ENCODE measurements at places on chromosomes 7 and 10.
A peak's percentile ranks its signal among the peaks of the same experiment; 100 is the strongest.

GRCh38 chr7:101586078-101586905 lies 42.8 kb downstream of the MYL10 start:
- no peak for DNase-seq

DNA sequence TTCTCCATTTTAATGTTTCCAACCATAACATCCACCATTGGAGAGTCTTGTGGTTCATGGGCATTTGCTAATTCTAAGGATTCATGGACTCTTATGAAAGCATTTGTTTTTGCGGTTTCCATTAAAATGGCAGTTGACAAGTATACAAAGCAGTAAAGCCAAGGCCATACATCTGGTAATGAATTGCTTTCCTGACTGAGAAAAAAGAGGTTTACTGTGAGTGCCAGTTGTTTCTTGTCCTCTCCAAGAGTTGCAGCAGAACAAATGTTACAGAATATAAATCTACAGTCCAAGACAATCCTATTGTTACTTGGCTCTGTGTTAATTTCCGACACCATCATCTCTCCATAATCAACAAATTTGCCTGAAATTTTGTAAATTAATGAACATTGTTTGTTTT lies 261.3 kb downstream of the SORCS1 start:
- DNase-seq, result no peak

DNA sequence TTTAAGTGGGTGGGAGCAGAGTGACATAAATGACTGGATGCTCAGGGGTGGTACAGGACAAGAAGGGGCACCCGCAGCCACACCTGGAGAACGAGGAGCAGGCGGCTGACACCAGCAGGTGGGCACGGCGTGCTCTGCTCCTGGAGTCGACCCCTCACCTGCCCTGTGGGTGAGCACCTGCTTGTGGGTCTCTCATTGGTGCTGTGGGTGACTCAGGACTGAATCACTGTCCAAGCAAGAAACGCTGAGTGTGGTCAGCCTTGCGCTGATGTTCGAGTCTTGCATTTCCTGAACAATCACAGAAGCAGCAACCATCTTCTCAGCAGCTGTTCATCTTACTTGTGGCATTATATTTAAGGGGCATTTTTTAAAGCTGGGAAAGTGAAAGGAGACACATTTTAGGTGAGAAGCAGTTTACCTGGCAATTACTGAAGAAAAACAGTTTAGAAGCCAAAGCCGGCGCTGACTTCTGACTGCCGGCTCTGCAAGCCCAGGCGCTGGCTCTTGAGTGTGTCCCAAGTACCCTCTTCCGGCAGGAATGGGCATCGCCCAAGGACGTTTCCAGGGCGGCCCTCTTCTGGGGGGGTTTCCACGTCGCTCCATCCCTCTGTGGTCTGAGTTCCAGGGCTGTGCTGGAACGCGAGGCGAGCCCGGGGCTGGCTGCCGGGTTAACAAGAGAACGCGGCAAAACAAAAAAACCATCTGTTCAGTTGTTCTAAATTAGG lies 145.2 kb upstream of the PFKP start:
- no peak for DNase-seq

DNA sequence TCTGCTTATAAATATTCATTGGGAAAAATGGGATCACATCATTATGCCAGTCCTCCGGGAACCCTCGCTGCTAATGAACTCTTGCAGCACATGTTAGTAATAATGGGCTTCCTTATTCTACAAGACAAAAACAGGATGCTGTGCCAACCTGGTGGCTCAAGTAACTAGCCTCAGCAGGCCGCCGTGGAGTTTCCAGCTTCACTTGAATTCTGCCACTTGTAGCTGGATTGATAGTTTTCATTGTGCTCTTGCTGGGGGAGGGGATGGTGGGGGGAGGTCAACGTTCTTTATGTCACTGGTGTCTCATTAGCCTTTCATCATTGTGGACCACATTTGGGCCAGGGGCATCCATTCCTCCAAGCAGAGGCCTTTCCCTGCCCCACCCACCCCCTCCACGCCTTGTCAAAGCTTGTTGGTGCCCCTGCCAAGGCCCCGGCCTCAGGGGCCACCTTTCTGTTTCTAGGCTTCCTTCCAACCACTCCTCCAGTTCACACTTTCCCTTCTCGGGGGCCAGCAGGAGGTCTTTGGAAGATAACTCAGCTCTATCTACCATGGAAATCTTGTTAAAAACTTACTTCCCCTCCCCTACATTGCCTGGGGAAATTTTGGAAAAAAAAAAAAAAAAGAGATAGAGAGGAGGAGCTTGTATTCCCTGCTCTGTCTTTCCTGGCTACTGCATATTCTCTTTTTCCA lies 153.9 kb downstream of the BMPER start:
- DNase-seq, result no peak

DNA sequence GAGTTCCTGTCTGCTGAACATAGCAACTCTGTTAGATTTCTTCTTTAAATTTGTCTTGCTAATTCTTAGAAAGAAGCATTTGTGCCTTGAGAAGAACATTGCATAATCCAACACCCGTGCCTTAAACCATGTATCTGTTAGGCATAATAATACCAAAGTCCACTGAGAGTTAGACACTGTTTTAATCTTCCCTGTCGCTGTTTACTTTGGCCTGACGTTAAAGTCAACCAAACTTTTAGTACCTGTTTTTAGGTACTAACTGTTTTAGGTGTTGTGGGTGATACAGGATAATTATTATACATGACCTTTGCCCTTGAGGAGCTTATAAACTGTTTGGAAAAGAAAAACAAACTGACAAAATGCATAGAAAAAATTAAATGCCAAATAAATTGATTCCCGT lies 43.6 kb downstream of the KLHDC10 start:
- DNase-seq, result no peak

DNA sequence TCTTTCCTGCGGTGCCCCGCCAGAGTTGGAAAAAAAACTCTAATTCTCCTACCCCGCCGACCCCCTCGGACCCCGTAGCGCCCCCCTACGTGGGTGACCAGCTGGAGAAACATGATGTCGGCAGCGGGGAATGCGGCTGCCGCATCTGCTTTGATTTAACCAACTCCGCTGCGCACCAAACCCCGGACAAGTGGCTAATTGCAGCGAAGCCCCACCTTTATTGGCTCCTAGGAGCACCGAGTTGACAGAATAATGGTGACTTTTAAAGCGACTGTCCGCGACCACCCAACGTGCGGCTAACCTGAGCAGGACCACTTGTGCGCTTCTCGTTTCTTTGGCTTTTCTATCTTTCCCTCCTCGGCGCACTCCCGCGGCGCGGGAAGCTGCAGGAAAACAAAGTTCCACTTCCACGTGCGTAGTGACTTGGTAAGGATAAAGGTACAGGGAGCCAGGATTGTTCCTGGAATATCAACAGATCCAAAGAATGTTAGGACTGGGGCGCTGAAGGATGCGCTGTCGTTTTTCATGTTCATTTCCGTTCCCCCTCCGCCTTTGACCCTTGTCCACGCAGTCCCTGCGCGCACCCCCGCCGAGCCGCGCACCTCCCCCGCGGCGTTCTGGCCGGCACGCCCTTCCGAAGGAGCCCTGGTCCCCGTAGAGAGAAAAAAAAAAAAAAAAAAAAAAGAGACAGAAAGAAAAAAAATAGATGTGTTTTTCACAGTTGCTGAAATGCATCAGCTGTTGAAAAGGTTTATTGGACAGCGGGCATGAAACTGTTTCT lies 1.4 kb downstream of the WNT16 start:
- peak; percentile 22 for DNase-seq

GRCh38 chr7:84251277-84251781 lies 56.7 kb upstream of the SEMA3A start:
- no peak for DNase-seq

- DNase-seq, result no peak
Observed at GRCh38 chr7:40870108-40870507, 735.3 kb downstream of the SUGCT start.

DNA sequence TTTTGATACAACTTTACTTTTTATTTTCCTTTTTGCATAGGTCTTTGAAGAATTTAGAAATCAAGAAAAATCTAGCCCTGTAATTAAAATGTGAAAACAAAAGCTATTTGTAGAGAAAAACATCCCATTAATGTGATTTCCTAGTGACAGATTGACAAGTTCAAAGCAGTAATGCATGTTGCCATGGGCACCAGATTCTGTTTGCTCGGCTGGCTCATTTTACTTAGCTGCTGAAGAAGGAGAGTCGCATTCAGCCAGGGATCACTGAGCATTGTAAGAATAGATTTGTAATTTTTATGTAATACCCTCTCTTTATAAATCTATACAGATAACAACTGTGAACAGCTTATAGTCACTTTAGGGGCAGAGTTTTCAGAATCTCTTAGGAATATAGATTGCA lies 28.5 kb downstream of the DNAJB9 start:
- no peak for DNase-seq

- DNase-seq, result no peak
Observed at GRCh38 chr7:138549082-138549481, 89.0 kb downstream of the TRIM24 start.

DNA sequence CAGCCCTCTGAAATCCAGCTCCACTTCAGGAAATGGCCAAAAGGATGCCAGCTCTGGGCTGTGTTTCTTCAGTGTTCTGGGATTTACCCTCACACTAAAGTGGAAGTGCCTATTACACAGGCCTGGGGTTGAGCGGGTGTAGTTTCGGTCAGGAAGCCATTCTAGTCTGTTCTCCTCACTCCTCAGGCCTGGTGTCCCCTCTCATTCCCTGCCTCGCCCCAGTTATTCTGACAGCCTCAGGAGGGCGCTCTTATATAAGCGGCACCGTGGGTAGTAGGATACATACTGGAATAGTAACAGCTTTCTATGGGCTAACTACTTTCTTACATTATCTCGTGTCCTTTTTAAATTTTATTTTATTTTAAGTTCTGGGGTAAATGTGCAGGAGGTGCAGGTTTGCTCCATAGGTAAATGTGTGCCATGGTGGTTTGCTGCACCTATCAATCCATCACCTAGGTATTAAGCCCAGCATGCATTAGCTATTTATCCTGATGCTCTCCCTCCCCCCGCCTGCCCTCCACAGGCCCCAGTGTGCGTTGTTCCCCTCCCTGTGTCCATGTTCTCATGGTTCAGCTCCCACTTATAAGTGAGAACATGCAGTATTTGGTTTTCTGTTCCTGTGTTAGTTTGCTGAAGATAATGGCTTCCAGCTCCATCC lies 12.2 kb upstream of the LGI1 start:
- DNase-seq, result no peak

- DNase-seq, result no peak
Observed at GRCh38 chr7:78095549-78095948, 297.0 kb downstream of the PHTF2 start.

DNA sequence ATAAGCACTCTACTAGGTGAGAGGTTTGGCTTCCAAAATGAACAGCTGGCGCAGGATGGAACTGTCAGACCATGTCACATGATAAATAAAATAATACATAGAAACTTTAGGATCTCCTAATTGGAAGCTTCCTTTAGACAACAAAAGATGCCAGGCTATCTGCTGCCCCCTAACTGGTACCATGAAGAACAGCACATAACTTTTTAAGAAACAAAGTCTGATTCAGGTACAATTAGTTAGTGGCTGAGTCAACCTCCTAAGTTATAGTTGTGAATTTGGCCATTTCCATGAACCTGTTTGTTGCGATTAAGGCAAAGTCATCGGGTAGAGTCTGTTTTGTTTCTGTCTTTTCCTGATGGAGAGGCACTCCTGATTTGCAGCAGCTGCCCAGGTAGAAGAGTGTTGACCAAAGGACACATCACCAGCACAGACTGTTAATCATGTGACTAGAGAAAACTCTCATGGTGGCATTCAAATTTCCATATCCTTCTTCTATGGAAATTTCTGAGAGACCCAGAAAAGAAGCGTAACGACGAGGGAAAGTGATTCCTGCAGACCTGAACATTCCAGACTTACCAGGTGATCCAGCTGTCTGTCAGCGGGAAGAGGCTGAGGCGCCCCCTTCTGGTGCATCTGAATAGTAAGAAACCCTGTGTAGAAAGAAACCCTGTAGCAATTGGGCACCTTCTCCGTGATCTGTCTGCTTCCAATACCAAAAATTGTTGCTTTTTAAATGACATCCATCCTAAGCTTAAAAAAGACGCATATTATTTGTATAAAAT lies 8.6 kb upstream of the INHBA start:
- DNase-seq, result no peak

GRCh38 chr10:99429517-99430095 lies 818 bp downstream of the GOT1 start:
- no peak for DNase-seq

DNA sequence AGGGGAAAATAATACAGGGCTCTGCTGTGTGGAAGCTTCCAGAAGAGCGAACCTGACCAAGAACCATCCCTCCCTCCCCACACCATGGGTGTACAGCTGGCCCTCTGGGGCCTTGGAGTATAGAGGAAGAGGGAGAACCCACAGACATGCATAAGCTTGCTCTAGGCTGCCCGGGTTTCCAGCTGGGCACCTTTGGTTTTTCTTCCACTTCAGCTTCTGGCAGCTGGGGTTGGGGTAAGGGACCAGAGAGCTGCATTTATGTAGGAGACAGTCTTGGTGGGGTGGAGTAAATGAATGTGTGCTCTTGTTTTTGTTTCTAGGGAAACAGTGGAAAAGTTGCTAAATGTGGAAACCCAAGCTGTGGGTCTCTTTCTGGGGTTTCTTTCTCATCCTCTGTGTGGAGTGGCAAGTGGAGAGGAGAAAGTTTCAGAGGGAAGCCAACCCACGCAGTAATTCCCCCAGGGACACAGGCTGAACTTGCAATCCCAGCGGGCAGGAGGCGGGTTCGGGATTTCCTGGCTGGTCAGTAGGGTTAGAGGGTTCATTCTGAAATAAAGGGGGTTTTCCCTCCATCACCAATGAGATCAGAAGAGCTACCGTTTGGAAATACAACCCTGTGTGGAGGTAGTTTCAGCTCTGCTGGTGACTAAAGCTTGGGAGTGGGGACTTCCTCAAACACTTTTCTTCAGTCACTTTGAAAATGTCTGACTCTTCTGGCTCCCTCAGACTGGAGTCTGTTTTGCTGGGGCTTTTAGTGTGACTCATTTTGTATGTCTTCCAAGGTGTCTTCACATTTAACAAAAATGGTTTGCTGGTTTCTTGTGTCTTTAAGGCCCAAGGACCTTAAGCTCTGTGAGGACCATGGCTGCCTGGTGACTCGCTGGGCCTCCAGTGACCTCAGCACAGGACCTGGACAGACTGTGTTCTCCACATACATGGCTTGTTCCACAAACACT lies 22.2 kb upstream of the SRGN start:
- peak; percentile 73 for DNase-seq

DNA sequence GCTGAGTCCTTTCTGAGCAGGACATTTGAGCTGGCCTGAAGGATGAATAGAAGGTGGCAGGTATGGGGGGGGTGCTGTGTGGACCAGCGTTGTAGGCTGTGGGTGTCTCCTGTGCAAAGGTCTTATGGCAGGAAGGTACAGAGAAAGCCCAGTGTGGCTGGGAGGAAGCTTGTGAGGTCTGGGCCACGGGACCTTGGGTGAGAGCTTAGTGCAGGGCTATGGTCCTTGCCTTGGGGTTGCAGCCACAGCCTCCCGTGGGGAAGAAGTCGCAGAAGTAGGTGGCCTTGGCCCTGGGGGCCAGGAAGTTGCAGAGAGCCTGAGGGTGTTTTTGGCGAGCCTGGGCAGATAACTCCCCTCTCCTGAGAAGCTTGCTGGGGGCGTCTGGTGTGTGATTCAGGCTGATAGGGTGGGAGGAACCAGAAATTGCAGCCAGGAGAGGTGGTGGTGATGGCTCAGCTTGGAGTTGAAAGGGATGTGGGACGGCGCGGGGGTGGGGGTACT lies 172.0 kb upstream of the TNRC18 start:
- DNase-seq, result no peak
